ENCODE measurements at places on chromosomes 7 and 10. TPM values are rescaled to one million over a fixed set of nuclear protein-coding genes. Genes with fewer than 3 reads are reported as not detected.

DNA sequence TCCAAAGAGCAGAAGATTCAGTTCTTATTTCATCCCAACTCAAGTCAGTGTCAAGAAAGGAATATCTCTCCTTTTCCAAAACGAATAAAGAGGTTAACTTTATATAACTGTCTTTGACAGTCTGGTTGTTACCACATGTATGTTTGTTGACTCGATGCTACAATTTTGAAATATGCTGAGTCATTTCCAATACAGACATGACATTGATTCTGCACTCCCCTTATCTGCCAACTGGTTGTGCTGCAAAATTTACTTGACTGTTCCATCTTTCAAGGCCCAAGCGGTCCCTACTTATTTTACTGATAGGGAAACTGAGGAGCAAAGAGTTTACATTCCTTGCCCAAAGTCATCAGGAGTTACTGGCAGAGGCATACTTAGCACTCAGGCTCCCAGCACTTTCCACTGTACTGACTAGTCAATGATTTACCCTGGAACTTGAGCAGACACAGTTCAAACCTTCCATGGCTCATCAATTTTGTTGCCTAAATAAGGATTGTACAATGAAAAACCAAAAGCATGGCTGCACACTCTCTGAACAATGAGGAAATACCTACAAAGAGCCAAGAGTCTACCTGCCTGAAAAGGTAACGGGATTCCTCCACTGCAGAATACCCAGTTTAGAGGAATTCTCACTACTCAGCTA, 52.8 kb downstream of the ABLIM1 start:
- no peak for DNase-seq

DNA sequence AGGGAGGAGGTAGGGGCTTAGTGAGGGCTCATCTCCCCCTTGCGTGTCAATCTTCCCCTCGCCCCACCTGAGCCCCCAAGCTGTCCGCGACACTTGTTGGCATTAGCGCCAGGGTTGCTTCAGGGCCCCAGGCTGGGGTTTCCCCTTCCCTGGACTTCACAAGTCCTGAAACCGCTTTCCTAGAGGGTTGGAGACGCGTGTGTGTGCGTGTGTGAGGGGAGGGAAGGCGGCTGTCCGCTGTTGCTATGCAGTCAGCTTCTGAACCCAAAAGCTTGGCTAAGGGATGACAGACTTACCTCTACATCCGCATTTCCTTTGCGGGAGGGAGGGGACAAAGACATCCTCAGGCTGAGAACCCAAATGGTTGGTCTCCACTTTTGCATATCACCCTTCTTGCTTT, 803 bp downstream of the GOLGA7B start:
- DNase-seq = peak; percentile 65

DNA sequence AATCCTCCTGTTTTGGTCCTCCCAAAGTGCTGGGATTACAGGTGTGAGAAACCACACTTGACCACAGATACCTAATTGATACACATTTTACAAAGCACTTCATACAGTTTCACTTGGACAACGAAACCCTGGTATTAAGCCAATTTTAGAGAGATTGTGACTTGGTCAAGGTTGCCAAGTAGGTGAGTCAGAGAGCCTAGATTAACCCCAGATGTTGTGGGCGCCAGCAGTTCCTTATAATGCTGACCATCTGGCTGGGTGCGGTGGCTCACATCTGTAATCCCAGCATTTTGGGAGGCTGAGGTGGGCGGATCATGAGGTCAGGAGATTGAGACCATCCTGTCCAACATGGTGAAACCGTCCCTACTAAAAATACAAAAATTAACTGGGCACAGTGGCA, 4.9 kb upstream of the PHKG1 start:
- DNase-seq = no peak

DNA sequence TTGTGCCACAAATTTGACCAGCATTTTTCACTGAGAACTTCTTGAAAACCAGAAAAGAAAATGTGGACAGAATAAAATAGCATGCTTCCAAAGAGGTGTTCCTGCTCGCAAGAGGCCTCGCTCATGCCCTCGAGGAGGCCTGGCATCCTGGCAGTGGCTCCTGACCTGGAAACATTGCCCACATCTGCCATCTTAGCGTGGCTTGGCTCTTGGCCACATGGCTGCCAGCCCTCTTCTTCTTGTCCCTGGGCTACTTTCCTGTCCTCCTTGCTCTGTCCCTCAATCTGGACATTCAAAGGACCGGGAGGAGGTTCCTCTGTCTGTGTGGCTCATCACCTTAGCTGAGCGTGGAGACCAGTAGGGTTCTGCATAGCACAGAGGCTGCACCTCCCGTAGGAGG, 131.6 kb upstream of the TMEM72 start:
- peak; percentile 41 for DNase-seq

- no peak for DNase-seq
Observed at GRCh38 chr10:124106241-124106879, 13.0 kb upstream of the CHST15 start.

GRCh38 chr10:103327906-103328305, 23.0 kb downstream of the PCGF6 start:
- DNase-seq = no peak

The ZNF777 gene
- polyA plus RNA-seq = 19.2 TPM

The WDR86 gene
- 4.1 TPM for polyA plus RNA-seq

The WAC gene
- polyA plus RNA-seq = 109 TPM

The ZNF239 gene
- polyA plus RNA-seq = 3.4 TPM

The FMC1 gene
- polyA plus RNA-seq = 73.5 TPM
